ENCODE measurements at places on chromosomes 5 and 9.

- DNase-seq, result no peak
Observed at GRCh38 chr5:151189151-151189550, 31.6 kb upstream of the ANXA6 start.

DNA sequence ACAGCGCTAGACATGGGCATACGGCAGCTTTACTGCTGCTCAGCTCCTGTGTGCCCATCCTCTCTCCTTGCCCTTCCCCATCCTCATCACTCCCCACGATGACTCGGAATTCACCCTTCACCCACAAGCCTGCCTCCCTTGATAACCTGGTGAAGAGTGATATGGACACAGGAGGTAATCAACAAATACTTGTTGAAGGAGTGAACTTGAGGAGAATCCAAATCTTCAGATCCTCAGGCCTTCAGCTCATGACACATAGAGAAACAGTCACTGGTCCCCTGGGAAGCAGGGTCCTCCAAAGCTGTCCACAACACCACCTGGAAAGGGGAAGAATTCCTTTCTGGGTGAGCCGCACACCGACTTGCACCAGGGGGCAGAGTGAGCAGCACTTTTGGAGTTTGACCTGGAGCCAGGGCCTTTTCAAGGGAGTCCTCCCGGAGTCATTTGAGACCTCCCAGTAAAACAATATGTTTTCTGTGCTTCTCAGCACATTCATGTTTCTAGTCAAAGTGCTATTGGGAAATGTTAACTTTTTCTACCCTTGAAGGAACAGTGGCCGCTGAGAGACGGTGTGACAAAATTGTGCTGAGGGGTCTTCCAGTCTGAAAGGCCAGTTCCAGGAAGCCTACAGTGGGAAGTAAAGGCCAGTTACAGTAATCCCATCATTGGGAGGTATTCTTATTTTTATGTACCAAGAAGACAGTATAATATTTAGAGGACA is 332.3 kb downstream of the CWC27 start:
- peak; percentile 39 for DNase-seq

DNA sequence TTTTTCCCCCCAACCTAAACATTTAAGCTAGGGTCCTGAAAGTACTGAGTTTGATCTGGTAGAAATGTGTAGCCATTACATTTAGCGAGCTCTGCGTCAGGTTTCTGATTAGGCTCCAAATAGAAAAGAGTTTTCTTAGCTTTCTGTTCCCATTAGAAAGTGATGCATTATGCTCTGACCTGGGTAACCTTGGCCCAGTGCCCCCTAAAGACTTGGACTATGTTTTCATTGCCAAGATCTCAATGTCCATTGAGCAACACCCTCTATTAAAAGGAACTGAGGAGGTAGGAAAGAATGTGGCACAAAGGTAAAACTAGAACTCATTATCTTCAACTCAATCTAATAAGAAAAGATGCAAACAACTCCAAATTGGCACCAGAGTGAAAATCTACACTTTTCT is 358.9 kb upstream of the PCSK5 start:
- DNase-seq, result no peak

DNA sequence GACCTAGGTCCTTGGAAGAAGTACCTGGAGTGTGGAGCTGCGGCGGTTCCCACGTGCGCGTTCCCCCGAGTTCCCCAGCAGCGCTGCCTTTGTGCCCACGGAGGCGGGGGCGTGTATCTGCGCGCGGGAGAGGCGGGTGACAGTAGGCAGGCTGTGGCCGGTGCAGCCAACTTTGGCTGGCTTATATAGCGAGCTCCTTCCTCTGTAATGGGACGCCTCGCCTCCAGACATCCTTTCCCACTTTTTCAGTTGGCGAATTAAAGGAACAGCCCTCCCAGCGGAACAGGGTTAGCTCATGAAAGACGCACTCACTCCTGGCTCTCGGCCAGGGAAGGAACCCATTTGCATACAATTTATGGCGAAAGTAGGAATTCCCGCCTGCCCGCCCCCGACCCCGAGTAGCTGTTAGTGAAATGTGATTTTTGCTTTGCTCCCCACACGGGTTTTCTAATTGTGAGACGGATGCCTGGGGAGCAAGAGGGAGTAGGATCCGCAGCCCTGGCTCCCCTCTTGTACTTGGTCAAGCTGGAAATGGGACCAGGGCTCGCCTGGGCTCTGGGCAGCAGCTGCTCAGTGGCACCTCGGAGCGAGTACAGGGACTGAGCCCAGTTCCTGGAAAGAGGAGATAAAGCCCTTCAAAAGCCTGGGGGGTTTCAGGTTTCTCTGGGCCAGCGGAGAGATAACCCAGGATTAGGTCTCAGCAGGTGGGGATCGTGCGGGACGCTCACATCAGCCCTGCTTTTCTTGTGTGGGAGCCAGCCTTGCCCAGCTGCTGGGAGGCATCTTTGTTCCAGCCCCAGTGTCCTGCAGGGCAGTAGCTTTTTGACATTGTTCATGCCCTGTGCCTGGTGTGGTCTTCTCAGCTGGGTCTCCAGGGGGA is at the start of gene TNC:
TSS of gene TNC (minus strand) at position 159 of the 880 bp plus-strand sequence. CDS start 27,139 bp downstream, outside the sequence.
- DNase-seq, result peak; percentile 60

GRCh38 chr9:35229066-35229778 is 67.4 kb downstream of the UNC13B start:
- no peak for DNase-seq

DNA sequence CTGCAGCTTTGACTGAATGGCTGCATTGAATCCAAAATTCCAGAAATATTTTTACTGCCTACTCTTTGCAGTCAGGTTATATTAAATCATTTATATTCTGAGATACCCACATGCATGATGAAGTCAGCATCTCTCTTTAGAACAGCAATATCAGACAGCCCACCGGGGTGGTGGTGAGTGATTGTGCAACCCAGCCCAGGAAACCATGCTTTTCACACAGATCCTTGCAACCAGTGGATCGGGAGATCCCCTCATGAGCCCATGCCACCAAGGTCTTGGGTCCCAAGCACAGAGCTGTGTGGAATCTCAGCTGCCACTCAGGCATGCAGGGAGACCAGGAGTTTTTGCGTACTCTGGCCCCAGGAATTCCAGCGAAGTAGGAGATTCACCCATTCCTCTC is 226.5 kb downstream of the DTWD2 start:
- no peak for DNase-seq

DNA sequence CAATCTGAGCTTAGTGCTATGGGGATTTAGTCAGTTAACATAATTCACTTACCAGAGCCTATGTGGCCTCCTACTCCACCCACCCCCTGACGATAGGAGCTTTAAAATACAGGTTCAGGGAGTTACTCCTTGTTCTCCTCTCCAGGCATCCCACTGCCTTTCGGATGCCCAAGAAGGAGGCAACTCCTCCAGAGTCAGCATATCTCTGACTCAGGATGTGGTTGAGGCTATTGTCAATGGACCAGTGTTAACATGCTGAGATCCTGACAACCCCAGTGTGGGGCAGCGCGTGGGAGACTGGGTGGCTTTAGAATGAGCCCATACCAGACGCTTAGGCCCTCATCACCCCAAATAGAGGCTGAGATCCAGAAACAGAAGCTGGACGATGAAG is 27.4 kb downstream of the BICD2 start:
- no peak for DNase-seq

DNA sequence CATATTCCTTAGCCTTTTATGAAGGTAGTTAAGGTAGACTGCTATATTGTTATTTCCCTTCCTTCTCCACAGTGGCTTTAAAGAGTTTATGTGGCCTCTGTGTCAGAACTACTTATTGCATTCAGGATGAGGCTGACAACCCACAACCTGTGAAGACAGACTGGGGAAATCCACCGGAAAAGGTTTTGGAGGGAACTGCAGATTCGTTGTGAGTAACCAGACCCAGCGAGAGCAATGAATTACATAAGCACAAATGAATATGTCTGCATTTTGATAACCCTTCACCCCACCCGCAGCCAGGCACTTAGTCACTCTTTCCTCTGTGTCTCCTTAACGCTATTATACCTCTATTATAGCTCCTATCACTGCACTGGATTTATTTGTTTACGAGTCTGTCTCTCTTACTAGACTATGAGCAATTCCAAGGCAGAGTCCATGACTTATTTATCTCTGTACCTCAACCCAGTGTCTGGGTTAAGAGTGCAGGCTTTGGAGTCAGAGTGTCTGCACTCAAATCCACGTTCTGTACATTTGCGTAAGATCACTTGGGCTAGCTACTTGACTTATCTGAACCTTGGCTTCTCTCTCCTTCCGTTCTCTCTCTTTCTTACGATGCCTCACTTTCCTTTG is 19.2 kb downstream of the KCTD16 start:
- DNase-seq, result no peak

DNA sequence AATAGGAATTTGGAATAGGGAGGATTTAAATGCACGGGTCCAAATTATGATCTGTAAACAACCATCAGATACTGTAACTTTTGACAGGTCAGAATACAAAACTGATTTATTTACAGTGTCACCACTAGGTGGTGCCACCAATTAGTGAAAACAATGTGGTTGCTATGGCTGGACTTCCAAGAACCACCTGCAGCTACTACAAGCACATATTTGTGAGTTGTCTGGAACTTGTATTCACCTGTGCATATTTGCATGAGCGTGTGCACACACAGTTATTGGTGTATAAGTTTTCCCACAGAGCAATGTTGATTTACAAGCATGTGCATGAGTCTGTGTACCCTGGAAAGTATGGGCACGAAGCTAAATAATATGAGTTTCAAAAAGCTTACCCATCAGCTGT is 3.0 kb upstream of the HRCT1 start:
- peak; percentile 57 for DNase-seq

GRCh38 chr5:144131261-144131660 is 39.2 kb downstream of the YIPF5 start:
- no peak for DNase-seq

- DNase-seq, result no peak
Observed at GRCh38 chr5:1754531-1755220, 45.0 kb downstream of the MRPL36 start.

- DNase-seq, result no peak
Observed at GRCh38 chr9:77938163-77938562, 93.4 kb downstream of the GNAQ start.

DNA sequence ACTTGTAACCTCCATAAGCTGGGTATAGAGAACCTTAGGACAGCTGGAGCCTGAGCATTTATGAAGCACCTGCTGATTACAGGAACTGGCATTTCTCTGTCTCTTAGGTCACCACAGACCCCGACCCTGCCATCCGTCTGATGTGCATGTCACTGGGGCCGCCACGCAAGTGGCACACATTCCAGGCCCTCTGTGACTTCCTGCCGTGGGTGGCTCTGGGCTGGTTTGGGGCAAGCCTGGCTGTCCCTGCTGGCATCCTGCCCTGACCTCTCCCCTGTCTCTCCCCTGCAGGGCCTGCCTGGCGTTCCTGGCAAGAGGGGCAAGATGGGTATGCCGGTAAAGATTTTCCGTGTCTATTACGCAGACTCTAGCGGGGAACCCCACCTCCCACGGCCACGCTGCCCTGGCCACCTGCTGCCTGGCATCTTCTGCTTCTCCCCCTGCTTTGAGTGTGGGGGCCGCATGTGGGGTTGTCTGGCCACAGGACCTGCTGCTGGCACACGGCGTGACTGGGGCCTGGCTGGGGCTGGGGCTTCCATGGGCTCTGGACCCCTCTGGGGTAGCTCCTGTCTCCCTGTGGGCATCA is 55.4 kb downstream of the COL27A1 start:
- DNase-seq, result no peak

DNA sequence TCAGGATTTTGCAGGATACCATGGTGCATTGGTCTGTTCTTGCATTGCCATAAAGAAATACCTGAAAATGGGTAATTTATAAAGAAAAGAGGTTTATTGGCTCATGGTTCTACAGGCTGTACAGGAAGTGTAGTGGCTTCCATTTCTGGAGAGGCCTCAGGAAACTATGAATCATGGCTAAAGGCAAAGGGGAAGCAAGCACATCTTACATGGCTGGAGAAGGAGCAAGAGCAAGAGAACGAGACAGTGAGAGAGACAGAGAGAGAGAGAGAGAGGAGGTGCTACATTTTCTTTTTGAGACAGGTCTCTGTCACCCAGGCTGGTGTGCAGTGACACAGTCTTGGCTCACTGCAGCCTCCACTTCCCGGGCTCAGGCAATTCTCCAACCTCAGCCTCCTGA is 43.9 kb downstream of the P4HA2 start:
- DNase-seq, result no peak

- no peak for DNase-seq
Observed at GRCh38 chr5:1494780-1495524, 28.8 kb downstream of the LPCAT1 start.

- DNase-seq, result no peak
Observed at GRCh38 chr5:26386532-26386931, 651.9 kb downstream of the CDH9 start.

DNA sequence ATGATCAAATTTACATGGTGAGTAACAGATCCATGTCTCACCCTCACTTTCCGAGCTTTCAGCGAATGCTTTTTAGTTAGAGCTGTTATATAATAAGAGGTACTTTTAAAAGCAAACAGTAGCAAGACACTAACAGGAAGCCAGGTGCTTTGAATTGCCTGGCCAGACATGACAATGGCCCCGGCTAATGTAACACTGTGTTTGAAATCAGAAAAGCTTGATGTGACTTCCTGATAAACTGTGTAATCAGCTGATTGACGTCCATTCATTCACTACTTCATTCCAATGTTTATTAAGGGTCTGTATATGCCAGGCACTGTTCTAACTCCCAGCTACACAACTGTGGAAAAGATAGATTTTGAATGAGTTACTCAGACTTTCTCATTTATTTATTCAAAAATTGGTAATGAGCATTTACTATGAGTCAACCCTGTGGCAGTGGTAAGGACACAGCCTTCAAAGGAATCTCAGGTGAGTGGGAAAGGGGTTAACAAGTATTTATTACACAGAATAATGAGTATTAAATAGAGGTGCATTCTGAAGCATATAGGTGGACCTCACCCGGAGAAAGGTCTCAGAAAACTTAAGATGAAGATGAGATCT is 26.6 kb downstream of the DPYSL3 start:
- peak; percentile 63 for DNase-seq

DNA sequence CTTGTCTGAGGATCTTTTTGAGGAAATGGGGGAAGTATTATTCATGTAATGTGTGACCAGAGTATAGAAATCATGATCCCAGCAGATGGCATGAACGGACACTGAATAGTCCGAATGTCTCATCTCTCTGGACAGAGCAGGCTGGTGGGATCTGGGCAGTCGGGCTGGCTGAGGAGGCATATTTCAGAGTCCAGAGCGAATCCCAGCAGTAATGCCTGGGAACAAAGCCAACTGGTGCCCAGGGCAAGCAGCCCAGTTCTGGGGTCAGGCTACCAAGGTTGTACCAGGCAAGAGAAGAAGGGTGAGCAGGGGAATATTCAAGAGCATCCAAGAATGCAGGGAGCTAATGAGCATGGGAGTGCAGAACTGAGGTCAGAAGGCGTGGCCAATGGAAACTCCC is 306.4 kb downstream of the ZSWIM6 start:
- no peak for DNase-seq

DNA sequence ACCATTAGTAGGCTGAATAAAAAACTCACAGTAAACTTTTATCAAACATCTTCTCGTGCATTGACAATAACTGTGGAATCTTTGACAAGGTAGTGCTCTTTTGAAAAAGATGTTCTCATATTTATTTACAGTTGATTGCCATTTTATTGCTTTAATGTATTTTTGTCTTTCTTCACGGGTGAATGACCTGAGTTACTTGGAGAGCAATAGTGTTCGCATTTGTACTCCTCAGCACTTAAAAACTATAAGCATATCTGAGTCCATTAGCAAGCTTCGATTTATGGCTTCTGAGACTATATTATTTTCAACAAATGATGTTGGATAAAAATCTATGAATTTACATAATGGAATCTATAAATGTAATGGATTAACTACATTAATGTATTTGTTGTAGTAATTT is 1012.3 kb downstream of the CDH9 start:
- DNase-seq, result peak; percentile 39

Measured in NCI-H1105 (cell line).